ENCODE measurements at places on chromosomes 13 and 19. TPM values are rescaled to one million over a fixed set of nuclear protein-coding genes. Genes with fewer than 3 reads are reported as not detected.

DNA sequence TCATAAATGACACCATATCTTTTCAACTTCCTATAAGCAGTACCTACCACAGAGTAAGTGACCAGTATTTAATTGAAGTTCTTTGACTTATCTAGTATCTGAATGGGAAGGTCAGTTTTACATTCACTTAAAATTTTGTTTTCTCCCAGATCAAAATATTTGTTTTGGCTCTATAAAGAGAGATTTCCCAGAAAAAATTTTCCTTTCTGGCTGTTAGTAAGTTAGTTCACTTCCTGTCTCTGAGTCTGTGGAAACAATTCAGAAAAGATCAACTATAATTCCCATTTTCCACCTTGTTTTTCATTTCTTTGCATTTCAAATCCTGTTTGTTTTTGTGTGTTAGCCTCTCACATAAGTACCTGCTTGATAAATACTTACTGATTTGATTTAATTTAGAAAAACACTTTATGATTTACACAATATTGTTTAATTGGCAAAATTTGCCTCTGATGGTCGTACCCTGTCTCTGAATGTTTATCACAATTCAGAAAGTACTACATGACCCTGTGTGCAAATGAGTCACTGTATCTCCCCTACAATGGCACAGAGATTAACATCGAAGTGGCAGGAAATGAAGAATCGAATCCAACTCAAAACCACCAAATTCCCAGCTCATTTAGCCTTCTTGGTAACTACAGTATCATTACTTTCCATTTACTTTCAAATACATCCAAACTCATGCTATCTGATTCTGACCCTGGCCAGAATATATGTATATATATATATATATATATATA lies 15.4 kb upstream of the MED4 start:
- no peak for DNase-seq

- DNase-seq: no peak
Observed at GRCh38 chr19:17320435-17320834, 11.1 kb downstream of the DDA1 start.

DNA sequence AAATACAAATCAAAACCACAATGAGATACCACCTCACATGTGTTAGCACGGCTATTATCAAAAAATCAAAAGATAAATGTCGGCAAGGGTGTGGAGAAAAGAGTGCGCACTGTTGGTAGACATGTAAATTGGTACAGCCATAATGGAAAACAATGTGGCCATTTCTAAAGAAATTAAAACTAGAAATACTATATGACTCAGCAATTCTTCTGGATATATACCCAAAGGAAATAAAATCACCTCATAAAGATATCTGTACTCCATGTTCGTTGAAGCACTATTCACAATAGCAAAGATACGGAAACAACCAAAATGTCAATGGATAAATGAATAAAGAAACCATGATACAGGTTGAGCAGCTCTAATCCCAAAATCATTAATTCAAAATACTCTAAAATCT lies 30.8 kb downstream of the VWA8 start:
- no peak for DNase-seq

The TUBB4A gene
- 0.49 TPM for total RNA-seq

The IQCN gene
- total RNA-seq: 0.99 TPM

- no peak for DNase-seq
Observed at GRCh38 chr19:35905178-35905727, 2.8 kb downstream of the TYROBP start.

The GRK1 gene
- not detected for total RNA-seq

GRCh38 chr19:16106121-16106520 lies 5.6 kb upstream of the RAB8A start:
- DNase-seq: no peak

DNA sequence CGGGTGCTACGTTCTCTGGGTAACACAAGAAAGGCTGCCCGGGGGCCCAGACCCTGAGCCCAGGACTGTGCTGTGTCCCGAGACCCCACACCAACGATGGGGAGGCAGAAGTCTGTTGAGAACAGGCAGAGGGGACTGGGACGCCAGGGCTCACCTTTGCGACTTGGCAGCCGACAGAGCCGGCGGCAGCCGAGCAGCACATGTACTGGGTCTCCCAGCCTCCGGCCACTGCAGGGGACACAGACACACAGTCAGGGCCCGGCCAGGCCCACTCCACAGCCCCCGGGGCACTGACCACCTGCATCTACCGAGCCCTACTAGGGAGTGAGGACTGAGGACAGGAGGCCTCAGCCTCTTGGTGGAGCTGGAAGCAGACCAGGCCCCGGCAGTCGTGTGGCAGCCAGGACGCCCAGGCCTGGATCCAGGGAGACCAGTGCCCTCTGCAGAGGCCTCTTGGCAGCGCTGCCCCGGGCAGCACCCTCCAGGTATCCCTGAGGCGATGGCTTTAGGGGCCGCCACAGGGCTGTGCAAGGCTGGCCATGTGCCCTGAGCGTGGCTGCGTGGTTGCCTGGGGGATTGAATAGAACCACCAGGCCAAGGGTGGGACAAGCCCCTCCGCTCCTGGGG lies 5.6 kb upstream of the ATP8B3 start:
- no peak for DNase-seq

DNA sequence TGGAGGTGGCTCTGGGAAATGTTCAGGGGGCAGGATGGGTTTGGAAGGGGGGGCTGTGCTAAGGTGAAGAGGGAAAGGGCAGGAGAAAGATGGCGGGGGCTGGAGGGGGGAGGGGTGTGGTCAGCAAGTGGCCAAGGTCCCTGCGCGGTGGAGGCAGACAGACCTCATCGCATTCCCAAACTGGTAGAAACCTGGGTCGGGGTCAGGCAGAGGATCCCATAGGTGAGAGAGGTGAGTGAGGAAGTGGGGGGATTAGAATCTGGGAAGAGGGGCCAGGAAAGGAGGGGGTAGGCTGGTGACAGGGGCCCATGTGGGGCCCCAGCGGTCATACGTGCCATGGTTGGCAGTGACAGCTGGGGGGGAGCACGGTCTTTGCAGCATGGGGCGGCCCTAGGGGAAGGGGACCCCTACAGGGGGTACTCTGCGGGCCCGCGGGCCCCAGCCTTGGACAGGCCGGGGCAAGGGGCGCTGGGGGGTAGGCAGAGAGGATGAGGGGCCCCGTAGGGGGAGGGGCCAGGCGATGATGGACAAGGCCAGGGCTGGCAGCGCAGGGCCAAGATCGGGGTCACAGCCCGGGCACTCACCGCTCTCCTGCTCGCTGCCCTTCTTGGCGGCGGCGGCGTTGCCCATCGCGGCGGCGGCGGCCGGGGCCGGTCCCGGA lies 514 bp downstream of the PRKACA start:
- DNase-seq: no peak

DNA sequence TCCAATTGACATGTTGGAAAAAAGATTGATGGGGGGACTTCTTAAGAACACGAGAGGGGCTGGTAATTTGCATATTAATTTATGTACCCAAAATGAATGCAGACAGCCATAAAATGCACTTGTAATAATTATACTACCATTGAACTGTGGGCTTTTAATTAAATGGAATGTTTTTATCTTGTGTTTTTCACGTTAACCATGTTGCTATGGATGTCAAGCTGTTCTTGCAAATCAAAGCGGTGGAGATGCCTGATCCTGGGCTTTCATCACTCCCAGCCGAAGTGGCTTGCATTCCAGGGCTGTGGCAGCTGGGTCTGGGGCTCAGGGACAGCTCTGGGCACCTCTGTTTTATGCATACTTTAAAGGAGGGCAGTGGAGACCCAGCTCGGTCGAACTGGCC lies 179.4 kb upstream of the TMTC4 start:
- DNase-seq: no peak

DNA sequence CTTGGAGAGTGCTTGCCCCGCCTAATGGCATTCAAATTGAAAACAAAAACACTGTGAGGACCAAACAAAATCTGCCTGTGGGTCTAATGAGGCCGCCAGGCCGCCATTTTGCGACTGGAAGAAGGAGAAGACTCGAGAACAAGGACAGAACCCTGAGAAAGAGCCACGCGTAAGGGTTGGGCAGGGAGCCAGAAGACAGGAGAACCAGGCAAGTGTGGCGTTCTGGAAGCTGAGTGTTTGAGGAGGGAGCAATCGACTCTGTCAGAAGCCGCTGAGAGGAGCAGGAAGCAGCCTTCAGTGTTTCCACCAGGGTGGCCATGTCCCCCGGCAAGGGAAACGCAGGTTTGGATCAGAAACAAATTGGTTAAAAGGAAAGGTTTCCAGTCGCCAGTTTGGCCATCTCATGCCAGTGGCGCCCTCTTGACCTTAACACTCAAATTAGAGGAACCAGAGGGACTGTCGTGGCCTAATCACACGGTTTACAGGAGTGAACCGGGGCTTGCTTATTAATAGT lies 10.2 kb upstream of the PTOV1 start:
- no peak for DNase-seq

The PRSS57 gene
- total RNA-seq: 0.69 TPM

The F10 gene
- total RNA-seq: 20.6 TPM

The NLRP4 gene
- total RNA-seq: not detected

DNA sequence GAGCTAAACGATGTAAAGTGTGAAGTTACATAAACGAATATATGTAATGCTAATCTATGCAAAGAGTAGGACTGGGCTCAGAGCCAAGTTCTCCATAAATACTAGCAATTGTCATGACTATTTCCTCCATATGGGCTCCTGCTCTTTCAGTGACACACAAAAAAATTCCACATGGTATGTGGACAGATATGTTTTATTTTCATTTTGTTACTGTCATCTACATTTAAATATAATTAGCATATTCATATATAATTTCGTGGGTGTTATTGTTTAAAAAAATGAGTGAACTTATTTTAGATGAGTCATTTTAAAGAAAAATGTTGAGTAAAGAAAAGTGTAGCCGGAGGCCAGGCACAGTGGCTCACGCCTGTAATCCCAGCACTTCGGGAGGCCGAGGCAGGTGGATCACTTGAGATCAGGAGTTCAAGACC lies 5.0 kb upstream of the IGSF23 start:
- DNase-seq: no peak

The TTC9B gene
- total RNA-seq: not detected

- DNase-seq: no peak
Observed at GRCh38 chr13:98543378-98544103, 33.4 kb downstream of the STK24 start.

The TRPC4 gene
- 0.69 TPM for total RNA-seq

DNA sequence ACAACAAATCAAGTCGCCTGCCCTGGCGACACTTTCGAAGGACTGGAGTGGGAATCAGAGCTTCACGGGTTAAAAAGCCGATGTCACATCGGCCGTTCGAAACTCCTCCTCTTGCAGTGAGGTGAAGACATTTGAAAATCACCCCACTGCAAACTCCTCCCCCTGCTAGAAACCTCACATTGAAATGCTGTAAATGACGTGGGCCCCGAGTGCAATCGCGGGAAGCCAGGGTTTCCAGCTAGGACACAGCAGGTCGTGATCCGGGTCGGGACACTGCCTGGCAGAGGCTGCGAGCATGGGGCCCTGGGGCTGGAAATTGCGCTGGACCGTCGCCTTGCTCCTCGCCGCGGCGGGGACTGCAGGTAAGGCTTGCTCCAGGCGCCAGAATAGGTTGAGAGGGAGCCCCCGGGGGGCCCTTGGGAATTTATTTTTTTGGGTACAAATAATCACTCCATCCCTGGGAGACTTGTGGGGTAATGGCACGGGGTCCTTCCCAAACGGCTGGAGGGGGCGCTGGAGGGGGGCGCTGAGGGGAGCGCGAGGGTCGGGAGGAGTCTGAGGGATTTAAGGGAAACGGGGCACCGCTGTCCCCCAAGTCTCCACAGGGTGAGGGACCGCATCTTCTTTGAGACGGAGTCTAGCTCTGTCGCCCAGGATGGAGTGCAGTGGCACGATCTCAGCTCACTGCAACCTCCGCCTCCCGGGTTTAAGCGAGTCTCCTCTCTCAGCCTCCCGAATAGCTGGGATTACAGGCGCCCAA lies at the start of gene LDLR:
TSS of gene LDLR (plus strand) at position 210 of the 760 bp plus-strand sequence. CDS start at position 296, 86 bp downstream.
- peak; percentile 93 for DNase-seq

GRCh38 chr19:2512523-2513431 lies 36.9 kb downstream of the GADD45B start:
- DNase-seq: no peak

DNA sequence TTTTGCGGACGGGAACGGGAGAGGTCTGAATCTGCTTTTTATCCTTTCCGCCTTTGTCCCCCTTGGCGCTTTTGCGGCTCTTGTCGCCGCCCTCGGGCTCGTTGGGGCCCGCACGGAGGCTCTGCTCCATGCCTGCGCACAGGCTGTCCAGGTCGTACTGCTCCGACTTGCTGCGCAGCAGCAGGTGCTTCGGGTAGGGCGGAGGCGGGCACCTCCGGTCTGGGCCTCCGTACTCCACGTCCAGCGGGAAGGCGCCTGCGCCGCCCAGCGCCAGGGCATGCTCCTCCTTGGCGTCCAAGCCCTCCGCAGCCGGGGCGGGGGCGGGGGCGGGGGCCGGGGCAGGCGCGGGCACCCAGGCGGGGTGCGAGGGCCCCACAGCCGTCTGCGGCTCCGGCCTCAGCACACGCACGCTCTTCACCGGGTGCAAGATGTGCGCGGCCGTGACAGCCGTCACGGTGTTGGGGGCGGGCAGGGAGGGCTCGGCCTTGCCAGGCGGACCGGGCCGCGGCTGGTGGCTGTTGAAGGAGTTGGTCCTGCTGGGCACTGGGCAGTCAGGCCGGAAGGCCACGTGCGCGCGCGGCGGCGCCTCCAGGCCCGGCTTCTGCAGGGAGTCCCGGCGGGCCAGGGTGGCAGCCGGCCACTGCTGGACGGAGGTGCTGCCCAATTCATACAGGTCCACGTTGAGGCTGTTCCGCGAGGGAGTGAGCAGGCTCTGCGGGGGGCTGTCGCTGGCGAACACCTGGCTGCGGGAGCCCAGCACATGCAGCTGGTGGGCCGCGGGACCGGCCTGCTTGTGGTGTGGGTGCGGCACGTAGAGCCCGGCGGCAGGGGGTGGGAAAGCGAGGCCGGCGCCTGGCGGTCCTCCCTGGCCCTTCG lies 73.1 kb downstream of the LATS2 start:
- no peak for DNase-seq

GRCh38 chr19:52007451-52007805 lies 583 bp downstream of the ZNF615 start:
- DNase-seq: no peak

GRCh38 chr13:79663977-79664636 lies 183.2 kb downstream of the NDFIP2 start:
- no peak for DNase-seq

DNA sequence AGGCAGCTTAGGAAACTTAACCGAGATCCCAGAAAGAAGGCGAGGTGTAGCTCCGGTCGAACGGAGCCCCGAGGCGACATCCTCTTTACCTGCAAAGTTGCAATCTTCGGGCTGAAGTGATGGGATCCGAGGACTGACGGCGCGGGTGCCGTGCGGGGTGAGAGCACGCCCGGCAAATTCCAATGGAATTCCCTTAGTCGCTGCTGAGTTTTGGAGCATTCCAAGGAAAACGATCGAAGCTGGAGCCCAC lies 141 bp downstream of the TRPC4 start:
- no peak for DNase-seq

DNA sequence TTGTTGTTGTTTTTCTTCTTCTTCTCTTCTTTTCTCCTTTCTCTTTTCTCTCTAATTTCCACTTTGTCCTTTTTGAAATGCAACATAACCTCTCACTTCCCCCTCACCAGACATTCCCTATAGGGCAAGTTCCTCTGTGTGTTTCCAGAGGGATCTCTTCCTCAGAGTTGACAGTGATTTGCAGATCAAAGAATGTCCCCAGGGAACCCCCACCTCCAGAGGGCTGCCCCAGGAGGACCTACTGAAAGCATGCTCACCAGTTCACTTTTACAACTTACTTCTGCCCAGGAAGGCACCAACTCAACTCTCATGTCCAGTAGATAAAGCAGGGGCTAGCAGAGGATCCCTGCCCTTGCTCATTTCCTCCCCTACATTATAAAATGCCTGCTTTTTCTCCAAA lies 1648.0 kb downstream of the PCDH9 start:
- DNase-seq: no peak

The GGN gene
- not detected for total RNA-seq

- DNase-seq: no peak
Observed at GRCh38 chr13:110422913-110423688, 116.0 kb downstream of the COL4A2 start.

Data from skin of body (tissue), 3 donors.